ENCODE measurements at places on chromosomes 1 and 21.

- DNase-seq = no peak
Measured at GRCh38 chr1:21052034-21052433, 124.7 kb downstream of the EIF4G3 start.

GRCh38 chr1:95984798-95985374, 736.7 kb upstream of the PTBP2 start:
- no peak for DNase-seq

GRCh38 chr1:229075217-229075616, 195.7 kb upstream of the RAB4A start:
- DNase-seq = no peak

DNA sequence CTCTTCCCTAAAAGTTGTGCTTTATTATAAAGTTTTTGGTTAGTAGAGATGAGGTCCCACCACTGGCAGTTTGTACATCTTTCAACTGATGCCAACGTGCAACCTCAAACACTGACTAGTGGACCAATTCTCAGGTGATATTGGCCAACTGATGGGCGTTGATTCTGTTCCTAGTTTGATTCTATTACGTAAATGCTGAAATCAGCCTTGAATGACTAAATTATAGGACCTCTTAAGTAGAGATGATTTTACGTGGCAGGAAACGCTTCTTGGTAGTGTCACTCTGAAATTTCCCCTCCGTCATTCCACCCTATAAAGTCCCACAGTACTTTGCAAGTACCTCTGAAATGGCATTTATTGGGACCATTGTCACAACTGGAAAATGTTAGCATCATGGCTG, 8.8 kb upstream of the FNDC7 start:
- no peak for DNase-seq

GRCh38 chr1:226738421-226738994, 574 bp downstream of the ITPKB start:
- DNase-seq = peak; percentile 74

- DNase-seq = no peak
Measured at GRCh38 chr1:33050221-33051076, 13.8 kb upstream of the AK2 start.
